NCI-H2107 (cell line): ENCODE measurements at places on chromosomes 13 and 19.

GRCh38 chr13:48978942-48979601, 3.4 kb downstream of the FNDC3A start:
- DNase-seq = no peak

- peak; percentile 4 for DNase-seq
Measured at GRCh38 chr19:37505958-37506386, 767 bp upstream of the ZNF793 start.

GRCh38 chr13:99331881-99332293, 24.7 kb upstream of the GPR183 start:
- no peak for DNase-seq

DNA sequence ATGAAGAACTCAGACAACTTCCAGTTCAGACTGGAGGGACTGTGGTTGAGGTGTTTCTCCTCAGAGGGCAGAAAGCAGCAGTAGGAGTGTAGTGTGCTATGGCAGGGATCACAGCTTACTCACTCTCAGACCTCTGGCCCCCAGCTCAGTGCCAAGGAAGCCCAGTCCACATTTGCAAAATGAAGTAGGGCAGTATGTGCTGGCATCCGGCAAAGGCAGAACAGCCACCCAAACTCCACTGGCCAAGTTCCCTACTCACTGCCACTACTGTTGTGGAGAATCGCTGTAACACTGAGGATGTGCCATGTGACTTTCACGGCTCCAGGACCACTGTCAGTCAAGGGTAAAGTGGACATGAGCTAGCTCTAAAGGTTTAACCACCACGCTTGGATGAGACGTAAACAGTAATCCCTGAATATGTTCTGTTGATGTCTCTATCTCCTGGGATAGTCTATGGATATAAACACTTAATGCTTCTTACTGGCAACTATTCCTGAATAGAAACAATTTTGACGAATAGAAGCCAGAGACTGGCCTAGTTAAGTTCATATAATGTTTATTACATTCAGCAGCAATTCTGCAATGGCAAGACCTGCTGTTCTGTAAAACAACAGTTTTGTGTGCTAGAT, 67.0 kb upstream of the SLC15A1 start:
- DNase-seq = no peak

DNA sequence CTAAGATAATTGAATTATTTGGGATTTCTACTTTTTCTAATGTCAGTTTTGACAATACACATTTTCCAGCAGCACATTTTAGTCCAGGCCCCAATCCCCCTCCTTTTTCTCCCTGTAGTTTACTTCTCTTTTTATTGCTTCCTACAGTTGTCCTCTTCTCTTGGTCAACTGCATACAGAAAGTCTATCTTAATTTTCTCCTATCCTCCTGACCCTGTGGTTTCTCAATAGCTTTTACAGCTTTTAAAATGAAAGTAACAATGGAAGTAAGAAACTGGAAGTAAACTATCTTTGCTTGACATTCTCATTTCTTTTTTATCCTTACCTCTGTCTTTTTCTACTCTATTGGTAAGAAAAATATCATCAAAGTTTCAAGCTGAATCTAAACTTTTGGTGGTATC, 106.5 kb upstream of the OXGR1 start:
- no peak for DNase-seq

DNA sequence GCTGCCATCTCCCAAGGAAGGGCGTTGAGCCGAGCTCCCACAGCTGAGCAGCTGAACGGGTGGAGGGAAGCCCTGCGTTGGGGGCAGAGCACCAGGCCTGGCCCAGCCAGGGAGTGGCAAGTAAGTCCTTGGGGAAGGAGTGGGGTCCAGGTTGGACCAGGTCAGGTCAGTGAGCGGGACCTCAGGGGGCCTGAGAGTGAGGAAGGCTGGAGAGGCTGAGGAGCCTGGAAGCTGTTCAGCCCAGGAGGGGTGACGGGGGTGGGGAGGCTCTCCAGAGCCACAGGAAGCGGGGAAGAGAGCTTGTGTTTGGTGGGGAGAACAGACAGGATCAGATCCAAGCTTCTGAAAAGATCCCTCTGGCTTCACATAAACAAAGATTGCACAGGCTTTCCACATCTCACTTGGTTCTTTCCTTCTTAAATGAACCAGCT, 55.4 kb upstream of the ATP12A start:
- no peak for DNase-seq

DNA sequence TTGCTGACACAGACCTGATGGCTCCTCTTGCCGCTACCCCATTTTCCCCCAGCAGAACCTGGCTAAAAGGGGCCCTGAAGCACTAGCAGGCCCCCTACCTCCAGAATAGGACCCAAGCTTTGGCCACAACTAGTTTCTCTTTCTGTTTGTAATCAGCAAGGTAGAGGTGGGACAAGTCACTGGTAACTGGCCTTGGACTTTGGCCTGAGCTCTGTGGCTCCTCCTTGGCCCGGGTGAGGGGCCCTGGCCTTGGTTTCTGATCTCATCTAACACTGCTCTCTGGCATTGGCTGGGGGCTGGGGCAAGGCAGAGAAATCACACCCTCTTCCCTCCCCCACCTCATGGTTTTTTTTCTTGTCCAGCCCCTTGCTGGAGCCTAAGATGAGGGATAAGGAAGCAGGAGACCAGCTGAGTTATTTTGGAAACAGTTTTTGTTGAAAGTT, 2.1 kb downstream of the CALM3 start:
- DNase-seq = no peak

DNA sequence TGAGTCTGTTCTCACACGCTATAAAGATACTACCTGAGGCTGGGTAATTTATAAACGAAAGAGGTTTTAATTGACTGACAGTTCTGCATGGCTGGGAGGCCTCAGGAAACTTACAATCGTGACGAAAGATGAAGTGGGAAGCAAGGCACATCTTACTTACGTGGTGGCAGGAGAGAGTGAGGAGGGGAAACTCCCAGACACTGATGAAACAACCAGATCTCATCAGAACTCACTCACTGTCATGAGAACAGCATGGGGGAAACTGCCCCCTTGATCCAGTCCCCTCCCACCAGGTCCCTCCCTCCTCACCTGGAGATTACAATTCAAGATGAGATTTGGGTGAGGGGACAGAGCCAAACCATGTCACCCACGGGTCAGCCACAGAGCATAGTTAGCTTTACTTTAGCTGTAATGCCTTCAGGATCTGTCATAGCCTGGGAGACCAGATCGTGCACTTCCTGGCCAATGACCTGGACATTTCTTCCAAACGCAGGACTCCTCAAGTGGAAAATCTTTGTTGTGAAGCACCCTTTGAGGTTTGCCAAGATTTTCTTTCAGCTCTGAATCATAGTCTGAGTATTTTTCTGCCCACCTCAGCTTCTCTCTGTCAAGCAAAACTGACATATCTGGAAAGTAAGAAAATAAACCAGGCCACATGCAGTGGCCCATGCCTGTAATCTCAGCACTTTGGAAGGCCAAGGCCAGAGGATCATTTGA, 25.2 kb upstream of the HIF3A start:
- DNase-seq = no peak

DNA sequence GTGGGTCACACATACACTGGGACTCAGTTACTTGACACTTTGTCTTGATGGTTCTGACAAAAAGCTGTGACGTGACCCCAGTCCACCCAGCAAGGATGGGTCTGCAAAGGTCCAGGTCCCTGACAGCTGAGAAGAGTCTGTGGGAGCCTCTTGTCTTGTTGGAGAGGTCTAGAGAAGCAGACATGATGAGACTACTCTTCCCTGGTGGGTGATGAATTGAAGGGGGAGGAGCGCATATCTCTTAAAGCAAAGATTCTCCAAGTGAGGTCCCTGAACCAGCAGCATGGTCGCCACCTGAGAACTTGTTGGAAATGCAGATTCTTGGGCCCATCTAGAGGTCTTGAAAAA, 78.5 kb upstream of the MEDAG start:
- no peak for DNase-seq

DNA sequence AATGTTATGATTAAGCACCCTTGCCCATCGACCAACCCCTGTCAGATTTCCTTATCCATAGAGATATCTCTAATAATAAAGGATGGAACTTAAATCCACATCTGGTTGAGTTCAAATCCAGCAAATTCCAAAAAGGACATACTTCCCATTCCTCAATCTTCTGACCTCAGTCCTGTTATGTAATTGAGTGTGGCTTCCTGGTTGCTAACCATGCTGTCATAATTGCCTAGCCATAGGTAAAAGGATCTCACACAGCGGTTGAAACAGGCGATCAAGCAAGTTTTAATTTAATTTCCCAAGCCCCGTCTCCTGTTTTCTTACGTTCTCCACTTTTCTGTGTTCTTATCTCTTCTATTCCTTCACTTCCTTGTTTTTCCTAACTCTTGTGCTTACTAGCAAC, 550.3 kb downstream of the GPC6 start:
- DNase-seq = no peak

- no peak for DNase-seq
Measured at GRCh38 chr13:111537115-111537728, 216.8 kb downstream of the TEX29 start.

- no peak for DNase-seq
Measured at GRCh38 chr13:93190006-93190405, 36.6 kb upstream of the GPC6 start.

DNA sequence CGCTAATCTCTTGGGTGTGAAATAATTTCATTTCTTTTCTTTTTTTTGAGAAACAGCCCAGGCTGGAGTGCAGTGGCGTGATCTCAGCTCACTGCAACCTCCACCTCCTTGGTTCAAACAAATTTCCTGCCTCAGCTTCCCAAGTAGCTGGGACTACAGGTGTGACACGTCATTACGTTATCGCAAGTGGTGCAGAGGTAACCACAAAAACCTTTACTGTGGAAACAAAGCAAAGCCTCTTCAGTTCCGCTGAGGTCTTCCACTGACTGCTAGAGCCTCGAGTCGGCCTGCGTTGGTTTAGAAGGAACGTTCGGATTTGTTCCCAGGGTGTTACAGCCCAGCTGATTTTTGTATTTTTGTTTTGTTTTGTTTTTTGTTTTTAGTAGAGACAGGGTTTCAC, 2.0 kb upstream of the ZNF784 start:
- DNase-seq = no peak

GRCh38 chr13:20446900-20447299, 78.8 kb downstream of the CRYL1 start:
- DNase-seq = no peak

GRCh38 chr13:92829930-92830329, 396.7 kb upstream of the GPC6 start:
- DNase-seq = no peak

- no peak for DNase-seq
Measured at GRCh38 chr19:41353466-41354342, at the start of gene TGFB1. Gene TGFB1, minus strand, starts transcription at chr19:41353922. Its CDS starts 878 bp downstream, at chr19:41353044.

GRCh38 chr13:111282425-111282824, 38.0 kb upstream of the TEX29 start:
- DNase-seq = no peak

DNA sequence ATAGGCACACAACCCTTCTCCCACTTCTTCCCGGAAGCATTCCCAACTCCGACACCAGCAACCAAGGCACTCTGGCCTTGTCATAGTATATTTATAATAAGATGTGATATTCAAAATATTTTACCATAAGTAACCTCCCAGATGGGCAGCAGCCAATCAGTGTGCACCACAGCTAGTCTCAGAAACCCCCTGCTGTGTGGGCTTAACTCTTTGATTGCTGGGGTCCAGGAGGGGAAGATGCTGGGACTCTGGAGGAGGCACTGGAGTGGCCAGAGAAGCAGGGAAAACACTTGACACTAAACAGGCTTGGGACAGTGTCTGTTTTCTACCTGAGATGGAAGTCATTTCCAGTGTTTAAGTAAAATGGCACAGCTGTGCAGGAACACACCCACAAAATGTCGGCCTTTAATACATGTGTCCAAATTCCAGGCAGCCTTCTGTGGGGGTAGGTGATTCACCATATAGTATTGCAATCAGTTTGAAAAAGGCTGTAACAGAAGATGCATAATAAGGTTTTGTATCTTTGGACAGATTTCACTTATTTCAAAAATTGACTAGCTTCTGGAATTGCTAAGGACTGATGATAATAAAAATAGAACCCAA, 100.7 kb downstream of the MBNL2 start:
- no peak for DNase-seq

- no peak for DNase-seq
Measured at GRCh38 chr19:16400911-16401591, 70.7 kb downstream of the EPS15L1 start.

DNA sequence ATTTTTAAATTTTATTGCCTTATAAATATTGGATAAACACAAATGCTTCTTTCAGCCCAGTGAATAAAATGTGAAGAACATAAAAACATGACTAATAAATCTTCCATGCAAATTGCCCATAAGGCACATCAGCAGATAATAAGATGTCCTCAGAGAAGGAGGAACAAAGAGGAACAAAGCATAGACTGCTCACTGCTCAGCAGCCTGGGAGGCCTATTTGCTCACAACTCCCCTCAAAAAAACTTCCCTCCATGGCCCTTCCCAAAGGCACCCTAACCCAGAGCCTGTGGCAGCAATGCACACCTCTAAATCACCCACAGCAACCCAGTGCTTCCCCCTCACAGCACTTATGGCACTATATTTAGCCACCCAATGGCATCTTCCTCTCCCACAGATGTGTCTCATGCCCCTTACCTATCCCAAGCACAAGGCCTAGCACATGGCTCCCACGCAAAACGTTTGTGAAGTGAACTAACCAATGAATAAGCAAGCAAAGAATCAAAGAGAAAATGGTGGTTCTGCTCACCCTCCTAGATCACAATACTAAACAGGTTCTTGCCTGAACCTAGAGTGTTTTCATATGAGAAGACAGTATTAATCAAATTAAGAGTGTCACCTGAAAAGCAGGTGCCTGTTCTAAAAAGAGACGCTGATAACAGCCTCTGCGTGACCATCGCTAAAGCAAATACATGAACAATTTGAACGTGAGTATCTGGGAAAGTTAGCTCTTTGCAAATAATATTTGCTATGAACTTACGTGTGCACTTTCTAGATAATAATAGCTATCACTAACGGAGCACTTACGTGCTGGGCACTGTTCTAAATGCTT, 96.9 kb downstream of the TBC1D4 start:
- no peak for DNase-seq

GRCh38 chr13:78832461-78832860, 173.5 kb upstream of the OBI1 start:
- DNase-seq = no peak

DNA sequence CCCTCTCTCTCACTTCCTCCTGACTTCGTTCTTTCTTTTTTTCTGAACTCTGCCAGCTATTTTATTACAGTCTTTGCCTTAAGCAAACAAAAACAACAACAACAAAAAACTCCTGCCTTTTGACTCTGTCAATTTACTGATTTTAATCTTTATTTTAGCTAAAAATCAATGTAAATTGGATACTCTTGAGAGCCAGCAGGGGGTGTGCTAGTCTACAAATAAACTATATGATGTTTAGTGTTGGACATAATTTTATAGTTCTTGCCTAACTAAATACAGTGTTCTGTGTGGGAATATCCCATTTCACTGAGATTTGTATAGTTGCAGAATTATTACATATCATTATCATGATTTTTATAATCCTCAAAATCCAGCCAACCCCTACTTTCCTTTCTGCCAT, 1199.9 kb upstream of the SPRY2 start:
- no peak for DNase-seq
